Activated CD4-positive, alpha-beta memory T cell treated with anti-CD3 and anti-CD28 coated beads, Interleukin-2, amount 10 ng/mL, durations not matched to agents 7 days and 5 days (primary cell): ENCODE measurements at places on chromosomes 16 and 17. TPM values are rescaled to one million over a fixed set of nuclear protein-coding genes. Genes with fewer than 3 reads are reported as not detected.

The CNGB1 gene
- total RNA-seq: not detected

DNA sequence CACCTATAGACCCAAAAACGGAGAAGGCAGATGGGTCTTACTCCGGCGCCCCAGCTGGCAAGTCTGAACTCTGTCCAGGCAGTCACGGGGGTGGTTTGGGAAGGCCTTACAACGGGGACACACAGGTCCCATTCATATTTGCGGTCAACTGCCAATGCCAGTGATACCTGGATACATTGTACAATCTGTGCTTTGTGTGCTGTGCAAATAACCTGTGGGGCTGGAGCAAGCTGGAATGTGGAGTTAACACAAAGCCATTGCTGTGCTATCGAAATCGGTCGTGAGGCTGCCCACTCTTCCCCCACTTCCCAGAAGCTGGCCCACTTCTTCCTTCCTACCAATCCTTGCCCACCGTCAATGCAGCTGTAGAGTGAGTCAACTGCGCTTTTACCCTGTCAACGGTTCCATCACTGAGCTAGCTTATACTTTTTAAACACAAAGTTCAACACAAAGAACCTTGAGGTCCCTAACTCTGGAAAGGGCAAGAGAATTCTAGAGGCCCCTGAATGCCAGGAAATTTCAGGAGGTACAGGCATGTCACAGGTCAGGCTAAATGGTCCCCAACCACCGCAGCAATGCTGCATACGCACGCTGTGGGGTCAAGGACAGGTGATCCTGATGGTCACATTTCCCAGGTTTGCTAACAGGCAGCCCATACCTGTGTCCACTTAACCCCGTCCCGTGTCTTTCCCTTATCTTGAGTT lies 122.8 kb downstream of the ZFHX3 start:
- DNase-seq: no peak

DNA sequence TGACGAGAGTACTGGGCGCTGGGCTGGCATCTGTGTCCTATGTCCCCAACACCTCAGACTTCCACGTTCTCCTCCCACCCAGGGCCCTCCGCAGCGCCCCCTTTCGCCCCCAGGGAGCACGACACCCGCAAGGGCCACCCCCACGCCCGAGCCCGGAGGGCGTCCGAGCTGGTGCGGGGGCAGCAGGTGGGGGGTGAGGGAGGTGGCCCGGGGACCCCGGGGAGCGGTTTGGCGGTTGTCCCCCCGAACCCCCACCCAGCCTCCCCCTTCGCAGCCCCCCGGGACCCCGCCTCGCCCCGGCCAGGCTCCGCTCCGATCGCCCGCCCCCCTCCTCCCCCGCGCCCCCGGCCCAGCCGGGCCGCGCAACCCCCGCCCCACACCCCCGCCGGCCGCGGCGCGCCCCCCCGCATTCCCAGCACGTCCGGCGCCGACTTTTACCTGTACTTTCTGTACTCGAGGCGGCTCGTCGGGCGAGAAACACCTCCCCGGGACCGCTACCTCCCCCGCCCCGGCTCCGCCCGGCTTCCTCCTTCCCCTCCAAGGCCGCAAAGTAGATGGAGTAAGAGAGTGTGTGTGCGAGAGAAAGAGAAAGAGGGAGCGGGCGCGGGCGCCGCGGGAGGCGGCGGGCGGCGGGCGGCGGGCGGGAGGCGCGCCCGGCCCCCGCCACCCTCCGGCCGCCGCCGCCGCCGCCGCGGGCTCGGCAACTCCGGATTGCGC lies 901 bp downstream of the CDYL2 start:
- DNase-seq: peak; percentile 67

GRCh38 chr17:71188811-71189492 lies 931.9 kb upstream of the SOX9 start:
- DNase-seq: no peak

DNA sequence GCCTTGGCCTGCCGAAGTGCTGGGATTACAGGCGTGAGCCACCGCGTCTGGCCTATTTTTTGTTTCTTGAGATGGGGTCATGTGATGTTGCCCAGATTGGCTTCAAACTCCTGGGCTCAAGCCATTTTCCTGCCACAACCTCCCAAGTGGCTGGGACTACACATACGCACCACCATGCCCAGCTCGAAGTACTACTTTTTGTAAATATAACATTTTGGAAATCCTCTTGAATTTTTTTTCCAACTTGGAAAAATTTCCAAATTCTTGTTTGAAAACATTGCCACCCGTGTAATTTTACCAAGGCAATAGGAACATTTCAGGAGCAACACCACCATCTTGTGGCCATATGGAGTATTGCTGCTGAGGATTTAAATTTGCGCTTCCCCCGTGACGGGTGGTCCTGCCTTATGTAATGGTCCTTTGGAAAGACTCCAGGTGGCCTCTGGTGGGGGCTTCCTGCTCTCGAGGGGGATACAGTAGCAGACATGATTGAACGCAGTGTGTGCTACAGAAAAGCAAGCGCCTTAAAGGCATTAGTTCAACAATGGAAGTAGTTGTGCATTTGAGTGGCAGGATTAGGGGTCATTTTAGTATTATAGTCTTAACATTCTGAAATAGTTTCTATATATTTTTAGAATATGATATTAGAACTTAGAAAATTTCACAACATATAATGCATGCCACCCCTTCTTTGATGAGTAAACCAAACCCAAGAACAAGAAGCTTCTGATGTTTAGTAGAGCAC lies 8.0 kb downstream of the FLYWCH1 start:
- DNase-seq: peak; percentile 63

GRCh38 chr16:64253525-64253924 lies 868.3 kb downstream of the CDH11 start:
- DNase-seq: no peak

- DNase-seq: no peak
Measured at GRCh38 chr17:65797101-65797500, 235.7 kb upstream of the AXIN2 start.

DNA sequence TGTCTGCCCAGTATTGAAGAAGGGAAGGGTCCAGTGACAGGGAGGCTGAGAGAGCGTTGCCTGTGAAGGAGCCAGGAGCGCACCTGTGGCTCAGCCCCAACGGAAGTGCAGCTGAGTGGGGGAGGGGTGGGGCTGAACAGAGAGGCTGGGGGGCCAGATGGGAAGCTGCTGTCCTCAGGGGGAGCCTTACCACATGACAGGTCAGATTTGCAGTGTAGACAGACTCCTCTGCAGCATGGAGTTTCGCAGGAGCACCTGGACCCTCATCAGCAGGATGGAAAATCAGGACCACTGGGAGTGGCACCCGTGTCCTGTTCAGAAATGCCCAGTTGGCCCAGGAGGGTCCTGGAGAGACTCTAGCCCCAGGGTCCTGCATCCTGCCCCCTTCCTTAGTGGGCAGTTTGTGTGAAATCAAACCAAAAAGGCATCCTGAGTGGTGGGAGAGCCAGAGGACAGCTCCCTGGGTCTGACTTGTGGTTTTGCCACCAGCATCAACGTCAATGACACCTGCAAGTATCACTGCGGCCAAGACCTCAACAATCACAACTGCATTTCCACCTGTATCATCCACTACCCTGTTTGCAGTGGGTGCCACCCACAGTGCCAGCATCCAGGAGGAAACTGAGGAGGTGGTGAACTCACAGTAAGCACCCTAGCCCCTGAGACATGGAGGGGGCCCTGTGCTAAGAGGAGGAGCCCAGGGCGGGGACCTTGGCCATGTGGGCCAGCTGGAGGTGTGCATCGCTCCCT lies 7.8 kb downstream of the CD300A start:
- no peak for DNase-seq

The PIRT gene
- total RNA-seq: not detected

GRCh38 chr17:56867948-56868376 lies 34.0 kb downstream of the DGKE start:
- DNase-seq: no peak

The CA10 gene
- total RNA-seq: not detected

The JPH3 gene
- not detected for total RNA-seq

DNA sequence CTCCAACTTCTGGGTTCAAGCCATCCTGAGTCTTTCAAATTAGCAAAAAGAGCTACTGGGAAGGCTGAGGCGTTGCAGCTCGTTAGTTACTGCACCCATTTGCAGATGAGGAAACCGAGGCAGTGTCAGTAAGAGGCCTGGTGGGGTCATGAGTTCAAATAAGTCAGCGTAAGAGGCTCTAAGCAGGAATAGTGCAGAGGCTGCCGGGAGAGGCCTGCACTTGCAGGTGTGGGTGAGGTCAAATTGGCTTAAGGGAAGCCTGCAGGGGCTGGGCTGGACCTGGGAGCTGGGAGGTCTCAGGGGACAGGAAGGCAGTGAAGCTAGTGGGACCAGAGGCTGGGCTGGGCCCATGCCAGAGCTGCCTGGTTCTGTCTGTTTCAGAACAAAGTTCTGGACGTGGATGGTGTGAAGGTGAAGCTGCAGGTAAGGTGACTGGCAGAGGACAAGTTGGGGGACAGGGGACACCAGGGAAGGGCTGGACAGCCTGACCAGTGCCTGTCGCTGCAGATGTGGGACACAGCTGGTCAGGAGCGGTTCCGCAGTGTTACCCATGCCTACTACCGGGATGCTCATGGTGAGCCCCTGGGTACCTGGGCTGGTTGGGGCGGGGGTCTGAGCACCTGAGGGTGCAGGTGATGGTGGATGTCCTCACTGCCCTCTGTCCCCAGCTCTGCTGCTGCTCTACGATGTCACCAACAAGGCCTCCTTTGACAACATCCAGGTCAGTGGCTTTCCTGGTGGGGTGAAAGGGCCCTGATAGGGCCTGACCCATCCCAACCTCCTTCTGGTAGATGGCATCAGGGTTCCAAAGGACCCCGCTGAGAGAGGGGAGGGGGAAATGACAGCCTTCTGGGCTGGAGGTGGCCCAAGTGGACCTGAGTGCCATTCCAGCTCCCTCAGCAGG lies 3.0 kb downstream of the RAB26 start:
- DNase-seq: no peak

- DNase-seq: no peak
Measured at GRCh38 chr16:15879255-15879811, 9.1 kb downstream of the CEP20 start.

GRCh38 chr17:65592125-65592965 lies 30.9 kb upstream of the AXIN2 start:
- no peak for DNase-seq

DNA sequence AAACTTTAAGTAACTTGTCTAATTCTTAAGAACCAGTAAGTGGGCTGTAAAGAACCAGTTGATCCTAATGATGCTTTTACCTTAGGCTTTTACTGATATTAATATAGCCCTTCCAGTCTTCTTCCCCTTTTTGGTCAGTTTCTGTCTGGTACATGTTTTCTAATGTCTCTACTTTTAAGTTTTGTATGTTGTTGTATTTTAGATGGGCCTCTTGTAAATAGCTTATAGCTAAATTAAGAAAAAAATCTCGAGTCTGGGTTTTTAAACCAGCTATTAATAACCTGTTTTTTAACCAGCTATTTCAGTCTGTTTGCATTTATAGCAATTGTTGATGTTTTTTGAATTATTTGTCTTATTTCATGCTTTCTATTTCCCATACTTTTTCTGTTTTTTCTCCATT lies 79.0 kb downstream of the PITPNC1 start:
- no peak for DNase-seq

GRCh38 chr17:67759355-67760171 lies 41.8 kb downstream of the NOL11 start:
- DNase-seq: no peak

DNA sequence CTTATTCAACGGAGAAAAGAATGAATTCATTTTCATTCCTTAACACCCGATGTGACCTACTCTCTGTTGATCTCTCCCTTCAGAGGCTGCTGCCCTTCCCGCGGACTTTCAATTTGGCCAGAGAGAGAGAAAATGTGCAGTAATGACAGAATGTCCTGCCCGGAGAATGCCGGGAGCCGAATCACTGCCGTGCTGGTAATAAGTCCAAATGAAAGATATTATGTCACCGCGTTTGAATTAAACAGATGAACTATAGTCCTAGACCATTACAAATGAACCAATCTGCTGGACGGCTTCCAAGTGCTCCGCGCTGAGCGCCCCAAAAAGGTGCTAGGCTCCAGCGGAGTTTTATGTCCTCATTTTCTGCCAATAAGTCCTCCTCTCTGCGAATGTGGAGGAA lies 14.7 kb upstream of the C16orf82 start:
- DNase-seq: no peak

- DNase-seq: no peak
Measured at GRCh38 chr17:31462261-31462660, 70.8 kb downstream of the RAB11FIP4 start.

GRCh38 chr17:49996121-49996494 lies 1.1 kb upstream of the DLX3 start:
- no peak for DNase-seq

The KIFC3 gene
- not detected for total RNA-seq

The CCL1 gene
- 4.8 TPM for total RNA-seq

The ARHGAP44 gene
- not detected for total RNA-seq

The SULT1A3 gene
- 23.3 TPM for total RNA-seq

DNA sequence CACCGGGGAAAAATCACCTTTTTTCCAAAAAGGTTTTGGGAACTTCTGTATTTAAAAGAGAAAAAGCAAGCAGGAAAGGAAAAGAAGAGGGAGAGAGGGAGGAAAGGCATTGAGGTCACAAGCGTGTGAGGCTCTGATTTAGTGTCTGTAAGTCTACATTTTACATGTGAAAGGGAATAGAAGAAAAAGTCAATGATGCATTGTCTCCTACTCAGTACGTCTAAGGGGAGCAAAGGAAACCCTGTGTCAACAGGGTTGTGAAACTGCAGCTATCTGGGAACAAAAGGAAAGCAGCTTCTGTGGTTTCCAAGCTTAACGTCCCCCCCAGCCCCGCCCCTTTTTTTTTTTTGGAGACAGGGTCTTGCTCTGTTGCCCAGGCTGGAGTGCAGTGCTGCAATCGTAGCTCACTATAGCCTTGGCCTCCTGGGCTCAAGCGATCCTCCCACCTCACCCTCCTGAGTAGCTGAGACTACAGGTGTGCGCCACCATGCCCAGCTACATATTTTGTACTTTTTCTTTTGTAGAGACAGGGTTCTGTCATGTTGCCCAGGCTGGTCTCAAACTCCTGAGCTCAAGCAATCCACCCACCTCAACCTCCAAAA lies 1.8 kb upstream of the CDC42EP4 start:
- DNase-seq: no peak

- no peak for DNase-seq
Measured at GRCh38 chr16:50303041-50303604, 36.8 kb downstream of the ADCY7 start.

- no peak for DNase-seq
Measured at GRCh38 chr17:41892021-41892376, 26.8 kb downstream of the ACLY start.

The KARS1 gene
- total RNA-seq: 170 TPM

The STAT5A gene
- total RNA-seq: 96.7 TPM

The SLC25A19 gene
- 27.9 TPM for total RNA-seq

The KRTAP2-4 gene
- not detected for total RNA-seq

The TP53TG3 gene
- not detected for total RNA-seq

The SLC22A31 gene
- total RNA-seq: 0.53 TPM

GRCh38 chr17:76384987-76385891 lies 830 bp downstream of the SPHK1 start:
- peak; percentile 43 for DNase-seq

The C17orf75 gene
- total RNA-seq: 32.1 TPM

- DNase-seq: no peak
Measured at GRCh38 chr17:73711184-73711583, 66.9 kb upstream of the SDK2 start.

GRCh38 chr16:28826141-28826540 lies 3.3 kb downstream of the ATXN2L start:
- no peak for DNase-seq
